ENCODE measurements at places on chromosomes 13 and 19.

- DNase-seq: no peak
Measured at GRCh38 chr13:39920613-39921012, 265.2 kb downstream of the COG6 start.

DNA sequence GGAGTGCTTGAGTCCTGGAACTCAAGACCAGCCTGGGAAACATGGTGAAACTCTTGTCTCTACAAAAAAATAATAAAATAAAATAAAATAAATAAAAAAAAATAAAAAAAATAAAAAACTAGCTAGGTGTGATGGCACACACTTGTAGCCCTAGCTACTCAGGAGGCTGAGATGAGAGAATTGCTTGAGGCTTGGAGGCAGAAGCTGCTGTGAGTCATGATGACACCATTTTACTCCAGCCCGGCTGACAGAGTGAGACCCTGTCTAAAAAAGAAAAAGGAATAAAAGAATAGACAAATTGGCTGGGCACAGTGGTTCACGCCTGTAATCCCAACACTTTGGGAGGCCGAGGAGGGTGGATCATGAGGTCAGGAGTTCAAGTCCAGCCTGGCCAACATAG, 1168.9 kb downstream of the SLITRK5 start:
- DNase-seq: no peak

GRCh38 chr19:48405850-48406249, 12.4 kb downstream of the GRIN2D start:
- DNase-seq: no peak

DNA sequence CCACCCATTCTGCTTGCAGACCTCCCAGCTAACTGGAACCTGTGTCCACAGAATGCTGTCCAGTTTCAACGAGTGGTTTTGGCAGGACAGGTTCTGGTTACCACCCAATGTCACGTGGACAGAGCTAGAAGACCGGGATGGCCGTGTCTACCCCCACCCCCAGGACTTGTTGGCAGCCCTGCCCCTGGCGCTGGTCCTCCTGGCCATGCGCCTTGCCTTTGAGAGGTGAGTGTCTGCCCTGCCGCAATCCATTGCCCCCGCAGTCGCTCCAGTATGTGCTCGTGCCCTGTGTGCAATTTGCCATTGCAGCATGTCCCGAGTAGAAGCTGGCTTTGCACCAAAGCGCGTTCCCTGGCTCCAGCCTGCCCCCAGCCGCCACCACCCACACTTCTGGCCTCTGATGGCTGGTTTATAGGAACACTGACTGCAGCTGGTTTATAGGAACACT, 41.9 kb downstream of the CERS4 start:
- peak; percentile 80 for DNase-seq

- DNase-seq: peak; percentile 58
Measured at GRCh38 chr19:6062274-6062673, 48.0 kb downstream of the RFX2 start.

- no peak for DNase-seq
Measured at GRCh38 chr13:30855569-30855968, 50.5 kb upstream of the MEDAG start.

DNA sequence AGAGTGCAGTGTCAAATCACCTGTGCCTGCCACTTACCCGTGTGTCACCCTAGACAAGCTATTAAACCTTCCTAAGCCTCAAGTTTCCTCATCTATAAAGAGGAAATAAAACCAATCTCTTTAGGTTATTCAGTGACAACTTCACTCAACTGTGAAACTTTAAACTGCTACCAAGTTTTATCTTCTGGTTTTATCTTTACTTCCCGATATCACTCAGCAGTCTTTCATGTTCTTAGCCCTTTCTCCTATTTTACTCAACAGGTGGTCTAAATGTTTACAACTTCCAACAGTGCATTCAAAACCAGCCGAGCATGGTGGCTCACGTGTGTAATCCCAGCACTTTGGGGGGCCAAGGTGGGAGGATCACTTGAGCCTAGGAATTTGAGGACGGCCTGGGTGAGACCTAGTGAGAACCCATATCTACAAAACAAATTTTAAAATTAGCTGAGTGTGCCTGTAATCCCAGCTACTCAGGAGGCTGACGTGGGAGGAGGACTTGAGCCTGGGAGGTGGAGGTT, 59.6 kb downstream of the GPALPP1 start:
- DNase-seq: no peak

GRCh38 chr19:5451494-5451893, 3.7 kb upstream of the ZNRF4 start:
- peak; percentile 60 for DNase-seq

- no peak for DNase-seq
Measured at GRCh38 chr13:32277839-32278238, 37.3 kb downstream of the ZAR1L start.

DNA sequence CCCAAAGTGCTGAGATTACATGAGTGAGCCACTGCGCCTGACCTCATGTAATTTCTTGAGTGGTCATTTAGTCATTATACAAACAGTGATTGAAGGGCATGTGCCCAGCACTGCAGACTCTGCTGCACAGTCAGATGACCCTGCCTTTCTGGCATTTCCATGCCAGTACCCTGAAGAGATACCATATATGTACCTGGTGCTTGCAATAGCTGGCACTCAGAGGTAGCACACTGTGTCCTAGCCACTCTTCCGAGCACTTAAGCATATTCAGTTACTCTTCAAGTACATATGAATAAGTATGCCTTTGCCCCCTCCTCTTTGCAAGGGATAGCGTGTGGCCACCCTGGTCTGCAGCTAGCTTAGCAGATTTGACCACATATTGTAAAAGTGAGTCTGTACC, 15.5 kb downstream of the STX10 start:
- no peak for DNase-seq

DNA sequence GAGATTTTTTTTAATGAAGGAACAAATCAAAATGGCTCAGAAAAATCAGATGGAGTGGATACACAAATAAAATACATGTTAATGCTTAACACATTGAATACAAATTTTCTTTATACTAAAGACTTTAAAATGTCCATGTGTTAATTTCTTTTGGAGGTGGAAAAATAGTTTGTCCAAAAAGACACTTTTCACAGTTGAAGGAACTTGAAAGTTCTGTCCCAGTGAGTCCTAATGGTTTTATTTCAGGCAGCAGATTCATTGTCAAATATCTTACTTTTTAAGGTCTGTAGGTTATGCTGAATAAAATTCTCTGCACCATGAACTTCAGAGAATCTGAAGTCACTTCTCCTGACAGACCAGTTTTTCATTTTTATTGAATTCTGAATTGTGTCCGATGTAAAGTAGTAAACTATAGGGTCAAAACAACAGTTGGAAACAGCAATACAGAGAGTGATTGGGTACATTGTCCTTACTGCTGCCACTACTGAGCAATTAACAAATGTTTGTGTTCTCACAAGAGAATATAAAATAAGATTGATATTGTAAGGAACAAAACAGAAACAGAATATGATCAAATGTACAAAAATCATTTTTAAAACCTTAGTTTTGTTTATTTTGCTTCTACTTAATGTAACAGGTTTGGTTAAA, 1.6 kb downstream of the LPAR6 start:
- DNase-seq: no peak

DNA sequence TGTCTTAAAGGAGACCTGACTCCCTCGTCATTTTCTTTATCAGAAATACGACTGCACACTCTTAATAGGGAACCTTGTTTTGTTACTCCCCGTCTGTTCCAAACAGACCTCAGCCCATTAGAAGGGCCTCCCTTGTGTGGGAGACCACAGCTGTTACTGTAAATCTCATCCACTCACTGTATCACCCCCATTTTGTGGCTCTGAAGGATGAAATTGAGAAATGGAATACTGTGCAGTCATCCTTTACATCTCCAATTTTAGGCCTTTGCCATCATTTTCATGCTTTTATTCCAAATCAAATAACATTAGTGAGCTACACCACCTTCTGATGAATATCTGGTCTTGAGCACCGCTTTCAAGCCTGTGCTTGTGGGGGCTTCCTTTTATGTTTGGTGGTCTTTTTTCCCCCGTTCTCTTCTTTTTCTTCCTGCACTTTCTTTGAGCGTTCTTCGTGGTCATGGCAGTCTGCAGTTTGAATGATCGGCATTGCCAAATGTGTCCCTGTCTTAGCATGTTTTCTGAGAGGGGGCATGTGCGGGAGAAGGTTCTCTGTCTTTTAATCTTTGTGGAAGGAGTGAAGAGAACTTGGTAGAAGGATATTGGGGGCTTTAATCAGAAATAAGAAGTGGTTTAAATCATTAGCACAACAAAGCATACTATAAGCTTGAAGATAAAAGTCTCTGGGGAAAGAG, 65.8 kb downstream of the GGACT start:
- no peak for DNase-seq

All from Ammon's horn (tissue), 1 donor.